Effector memory CD4-positive, alpha-beta T cell (primary cell): ENCODE measurements at places on chromosomes 13 and 19.

- no peak for DNase-seq
Observed at GRCh38 chr19:29139227-29139626, 73.7 kb downstream of the UQCRFS1 start.

DNA sequence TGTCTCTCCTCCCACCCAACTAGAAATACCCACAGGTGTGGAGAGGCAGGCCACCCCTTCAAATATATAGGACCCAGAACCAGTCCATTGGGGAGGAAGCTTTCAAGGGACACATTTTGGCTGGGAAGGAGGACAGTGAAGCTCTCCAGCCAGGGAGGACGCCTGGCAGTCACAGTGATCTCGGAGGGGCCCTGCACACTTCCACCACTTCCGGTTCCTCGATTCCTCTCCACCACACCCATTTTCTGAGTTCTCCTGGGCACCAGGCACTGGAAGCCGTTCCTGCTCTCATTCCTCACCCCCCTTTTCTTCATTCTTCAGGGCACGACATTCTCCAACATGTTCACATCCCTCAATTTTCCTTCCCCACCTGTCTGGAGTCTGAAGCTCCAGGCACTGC is 30.4 kb upstream of the CEACAM21 start:
- DNase-seq = no peak

DNA sequence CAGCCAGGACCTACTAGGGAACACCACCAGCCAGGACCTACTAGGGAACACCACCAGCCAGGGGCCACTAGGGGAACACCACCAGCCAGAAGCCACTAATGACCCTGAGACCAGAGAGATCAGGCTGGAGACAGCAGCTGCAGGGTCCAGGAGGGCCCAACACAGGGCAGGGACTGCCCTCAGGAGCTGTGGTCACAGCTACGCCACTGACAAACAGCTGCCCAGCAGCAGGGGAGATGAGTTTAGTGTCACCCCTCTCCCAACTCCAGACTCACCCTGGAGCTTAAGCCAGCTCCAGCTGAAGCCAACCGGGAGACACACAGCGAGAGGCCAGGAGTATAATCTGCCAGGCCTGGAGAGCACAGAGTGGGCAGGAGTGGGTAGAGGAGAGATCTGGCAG is 25.7 kb downstream of the TUBGCP3 start:
- DNase-seq = no peak

GRCh38 chr13:21310220-21310619 is 133.8 kb downstream of the MRPL57 start:
- DNase-seq = no peak

- DNase-seq = no peak
Observed at GRCh38 chr19:54622431-54622830, 7.9 kb upstream of the LILRB1 start.

- no peak for DNase-seq
Observed at GRCh38 chr13:29943273-29943672, 92.9 kb upstream of the UBL3 start.

GRCh38 chr13:21971662-21972621 is 301.1 kb downstream of the FGF9 start:
- DNase-seq = no peak

DNA sequence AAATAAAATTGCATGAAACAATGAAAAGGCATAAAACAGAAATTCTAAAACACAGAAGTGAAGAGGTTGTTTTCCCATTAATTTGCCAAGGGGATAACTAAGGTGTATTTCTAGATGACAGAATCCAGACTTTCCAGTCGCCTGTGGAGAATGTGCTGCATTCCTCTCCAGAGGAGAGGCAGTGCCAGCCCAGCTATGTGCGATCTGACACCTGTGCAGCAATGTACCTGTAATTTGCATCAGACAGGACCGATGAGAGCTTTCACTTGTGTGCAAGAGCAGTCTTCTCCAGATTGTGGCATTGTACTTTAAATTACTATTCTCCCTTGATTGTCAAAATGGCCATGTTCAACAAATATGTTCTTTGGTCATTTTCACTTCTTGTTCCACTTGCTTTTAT is 1037.9 kb downstream of the EFNB2 start:
- no peak for DNase-seq

GRCh38 chr19:47239610-47240296 is 8.8 kb upstream of the BBC3 start:
- peak; percentile 66 for DNase-seq

DNA sequence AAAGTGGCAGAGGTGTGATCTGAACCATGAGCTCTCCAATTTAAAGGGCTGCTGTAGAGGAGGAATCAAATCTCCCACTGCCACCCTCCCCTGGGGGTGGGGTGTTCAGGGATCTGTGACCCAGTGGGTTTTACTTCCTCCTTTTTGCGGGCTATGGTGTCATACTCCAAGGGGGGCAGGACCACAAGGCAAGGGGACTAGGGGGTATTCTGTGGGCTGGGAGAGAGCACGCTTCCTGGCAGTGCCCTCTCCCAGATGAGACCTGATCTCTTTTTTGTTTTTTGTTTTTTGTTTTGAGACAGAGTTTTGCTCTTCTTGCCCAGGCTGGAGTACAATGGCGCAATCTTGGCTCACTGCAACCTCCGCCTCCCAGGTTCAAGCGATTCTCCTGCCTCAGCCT is 10.3 kb downstream of the PLD3 start:
- DNase-seq = no peak

DNA sequence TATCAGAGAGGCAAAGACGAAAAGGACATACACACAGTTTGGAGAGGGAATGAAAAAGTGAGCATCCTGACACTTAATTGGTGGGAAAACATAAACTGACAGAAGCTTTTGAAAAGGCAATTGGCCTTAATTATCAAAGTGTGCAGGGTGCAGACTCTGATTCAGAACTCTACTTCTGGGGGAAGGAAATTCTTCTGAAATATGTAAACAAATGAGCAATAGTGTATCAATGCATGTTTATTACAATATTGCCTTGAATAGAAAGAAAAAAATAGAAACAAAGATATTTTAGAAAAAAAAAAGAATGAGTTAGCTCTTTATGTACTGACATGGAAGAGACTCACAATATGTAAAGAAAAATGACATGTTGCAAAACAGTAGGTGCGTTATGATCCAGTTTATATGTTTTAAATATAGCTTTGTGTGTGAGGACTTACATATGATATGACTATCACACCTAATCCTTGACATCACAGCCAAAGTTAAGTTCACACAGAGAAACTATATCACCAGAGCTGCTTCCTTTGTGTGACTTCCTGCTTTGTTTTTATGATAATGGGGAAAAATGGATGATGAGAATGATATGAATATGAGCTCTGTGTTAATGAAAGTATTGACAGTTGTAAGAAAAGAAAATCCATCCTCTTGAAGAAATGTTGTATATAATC is 182.4 kb downstream of the KCTD12 start:
- DNase-seq = no peak

GRCh38 chr19:2811221-2811722 is 8.4 kb upstream of the ZNF554 start:
- no peak for DNase-seq

DNA sequence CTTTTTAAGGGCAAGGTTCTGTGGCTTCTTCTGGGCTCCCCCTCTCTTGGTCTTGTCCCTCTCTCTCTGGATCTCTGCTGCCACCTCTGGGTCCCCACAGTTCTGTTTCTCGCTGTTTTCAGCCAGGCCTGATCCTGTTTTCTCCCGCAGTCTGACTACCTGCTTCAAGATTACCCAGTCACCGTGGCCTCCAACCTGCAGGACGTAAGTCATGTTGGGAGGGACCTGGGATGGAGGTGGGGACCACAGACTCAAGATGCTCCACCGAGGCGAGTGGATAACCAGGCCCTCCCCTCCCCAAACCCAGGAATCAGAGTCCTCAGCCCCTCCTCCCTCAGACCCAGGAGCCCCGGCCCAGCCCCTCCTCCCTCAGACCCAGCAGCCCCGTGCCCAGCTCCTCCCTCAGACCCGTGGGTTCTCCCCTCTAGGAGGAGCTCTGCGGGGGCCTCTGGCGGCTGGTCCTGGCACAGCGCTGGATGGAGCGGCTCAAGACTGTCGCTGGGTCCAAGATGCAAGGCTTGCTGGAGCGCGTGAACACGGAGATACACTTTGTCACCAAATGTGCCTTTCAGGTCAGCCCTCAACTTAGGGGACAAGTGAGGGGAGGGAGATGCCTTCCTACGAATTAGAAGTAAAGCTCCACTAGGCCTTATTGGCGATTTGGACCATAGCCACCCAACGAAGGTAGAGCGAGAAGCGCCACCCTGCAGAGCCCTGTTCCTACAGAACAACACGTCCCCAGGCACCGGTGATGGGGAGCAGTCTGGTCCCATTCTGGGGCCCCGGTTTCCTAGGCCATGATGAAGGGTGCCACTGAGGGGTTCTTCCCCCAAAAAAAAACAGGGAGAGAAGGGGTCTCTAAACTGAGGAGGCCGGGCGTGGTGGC is 2.2 kb downstream of the FLT3LG start:
- peak; percentile 55 for DNase-seq

DNA sequence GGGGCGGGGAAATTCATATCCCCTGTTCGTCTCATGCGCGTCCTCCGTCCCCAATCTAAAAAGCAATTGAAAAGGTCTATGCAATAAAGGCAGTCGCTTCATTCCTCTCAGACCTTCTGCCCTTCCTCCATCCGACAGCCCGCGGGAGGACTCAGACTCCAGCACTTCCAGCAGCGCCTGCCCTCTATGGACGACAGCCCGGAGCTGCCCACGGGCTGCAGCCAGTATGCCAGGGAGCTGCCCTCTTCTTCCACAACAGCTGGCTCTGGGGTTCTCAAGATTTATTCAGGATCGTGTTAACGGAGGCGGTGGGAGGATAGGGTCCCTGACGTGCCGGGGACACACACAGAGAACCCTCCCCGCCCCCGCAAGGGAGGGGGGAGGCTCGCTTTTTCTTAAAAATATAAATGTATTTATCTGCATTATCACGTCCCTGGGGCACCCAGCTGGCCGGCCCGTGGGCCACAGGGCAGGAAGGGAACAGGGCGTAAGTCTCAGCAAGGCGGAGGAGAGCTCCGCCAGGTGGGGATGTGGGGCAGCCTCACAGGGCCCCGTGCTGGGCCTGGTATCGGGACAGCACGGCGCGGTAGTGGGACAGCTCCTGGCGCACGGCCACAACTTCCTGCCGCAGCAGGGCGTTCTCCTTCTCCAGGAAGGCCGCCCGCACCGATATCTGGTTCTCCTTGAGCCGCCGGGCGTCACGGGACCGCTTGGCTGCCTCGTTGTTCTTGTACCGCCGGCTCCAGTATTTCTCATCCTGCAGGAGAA is 6.7 kb downstream of the DBP start:
- no peak for DNase-seq

GRCh38 chr13:33612641-33613638 is 205.0 kb upstream of the RFC3 start:
- no peak for DNase-seq

DNA sequence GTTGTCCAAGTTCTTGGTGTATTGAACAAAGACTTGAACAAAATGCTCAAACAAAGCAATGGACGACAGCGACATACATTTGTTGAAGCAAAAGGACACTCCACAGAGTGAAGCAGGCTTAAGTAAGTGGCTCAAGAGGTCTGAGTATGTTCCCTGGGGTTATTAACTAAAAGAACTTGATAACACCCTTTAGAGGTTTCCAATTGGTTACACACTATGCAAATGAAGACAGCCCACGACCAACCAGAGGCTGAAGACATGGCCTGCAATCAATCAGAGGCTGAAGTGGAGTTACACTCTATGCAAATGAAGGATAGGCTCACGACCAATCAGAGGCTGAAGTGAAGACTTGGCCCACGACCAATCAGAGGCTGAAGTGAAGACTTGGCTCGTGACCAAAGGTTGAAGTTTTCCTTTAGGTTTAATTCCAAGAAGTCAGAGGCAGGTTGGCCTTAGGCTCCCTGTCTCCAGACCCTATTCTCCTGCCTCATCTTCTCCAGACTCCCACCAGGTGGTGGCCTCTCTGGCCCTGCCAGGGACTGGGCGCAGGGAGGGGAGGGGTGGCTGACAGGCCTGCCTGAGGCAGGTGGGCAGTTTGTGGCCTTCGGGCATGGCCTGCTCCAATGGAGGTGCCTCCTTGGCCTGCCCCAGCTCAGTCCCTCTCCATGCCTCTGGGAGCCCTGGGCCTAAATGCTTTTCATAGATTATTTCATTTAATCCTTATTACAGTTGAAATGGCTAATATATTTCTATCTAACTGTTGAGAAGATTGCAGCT is 38.1 kb downstream of the CCDC169 start:
- no peak for DNase-seq

DNA sequence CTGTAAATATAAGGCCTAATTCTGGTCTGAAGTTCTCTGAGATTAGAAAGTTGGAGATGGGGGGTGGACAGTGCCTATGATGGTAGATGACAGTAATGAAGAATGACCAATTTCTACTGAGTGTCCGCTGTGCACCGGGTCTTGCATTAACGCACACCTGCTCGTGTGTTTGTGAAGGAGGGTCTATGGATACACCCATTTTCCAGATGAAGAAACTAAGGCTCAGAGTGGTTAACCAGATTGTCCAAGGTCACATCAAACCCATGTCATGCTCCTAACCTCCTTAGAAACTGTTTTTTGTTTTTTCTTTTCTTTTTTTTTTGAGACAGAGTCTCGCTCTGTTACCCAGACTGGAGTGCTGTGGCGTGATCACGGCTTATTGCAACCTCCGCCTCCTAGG is 13.7 kb downstream of the AXL start:
- no peak for DNase-seq

DNA sequence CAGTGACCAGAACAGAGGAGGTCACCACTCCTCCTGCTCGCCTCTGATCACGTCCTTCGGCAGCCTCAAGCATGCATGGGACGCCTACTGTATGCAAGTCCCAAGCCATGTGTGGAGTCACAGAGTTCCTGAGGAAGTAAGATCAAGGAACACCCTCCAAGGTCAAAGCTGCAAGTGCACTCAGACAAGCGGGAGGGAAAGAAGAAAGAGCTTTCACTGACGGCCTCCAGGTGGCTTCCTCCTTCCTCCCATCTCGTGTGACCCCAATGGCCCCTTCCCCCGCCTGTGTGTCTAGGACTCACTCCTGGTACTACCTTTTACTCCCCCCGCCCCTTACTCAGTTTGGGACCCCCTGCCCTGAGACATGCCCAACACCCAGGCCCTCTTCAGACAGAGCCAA is 6.1 kb downstream of the HAUS8 start:
- no peak for DNase-seq

- DNase-seq = no peak
Observed at GRCh38 chr13:110358381-110358780, 51.3 kb downstream of the COL4A2 start.

- DNase-seq = no peak
Observed at GRCh38 chr19:31730270-31730669, 381.0 kb upstream of the TSHZ3 start.

DNA sequence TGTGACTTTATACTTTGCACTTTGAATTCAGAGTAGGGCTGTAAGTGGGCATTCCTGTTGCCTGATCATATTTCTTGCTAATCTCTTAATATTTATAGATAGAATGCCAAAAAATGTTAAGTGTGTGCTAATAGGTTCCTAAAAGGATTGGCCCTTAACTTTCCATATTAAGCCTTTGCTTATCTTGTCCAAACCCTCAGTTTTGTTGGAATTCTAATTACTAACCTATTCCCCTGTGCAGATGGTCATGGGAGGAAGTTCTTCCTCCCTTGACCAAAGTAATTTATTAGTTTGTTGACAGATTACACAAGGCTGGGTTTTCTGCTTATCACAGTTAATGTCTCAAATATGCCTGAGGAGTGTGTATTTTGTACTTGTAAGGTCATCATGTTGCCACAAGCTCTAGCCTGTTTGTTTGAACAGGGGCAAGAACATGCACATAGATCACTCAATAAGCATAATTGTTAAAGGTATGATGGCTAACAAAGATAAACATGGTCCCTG is 541.1 kb upstream of the SPRY2 start:
- no peak for DNase-seq

GRCh38 chr13:102642475-102642874 is 45.7 kb downstream of the TPP2 start:
- DNase-seq = no peak

- no peak for DNase-seq
Observed at GRCh38 chr13:98773921-98774320, 21.4 kb upstream of the SLC15A1 start.
